CMK (cell line): ENCODE measurements at places on chromosomes 3 and 15.

DNA sequence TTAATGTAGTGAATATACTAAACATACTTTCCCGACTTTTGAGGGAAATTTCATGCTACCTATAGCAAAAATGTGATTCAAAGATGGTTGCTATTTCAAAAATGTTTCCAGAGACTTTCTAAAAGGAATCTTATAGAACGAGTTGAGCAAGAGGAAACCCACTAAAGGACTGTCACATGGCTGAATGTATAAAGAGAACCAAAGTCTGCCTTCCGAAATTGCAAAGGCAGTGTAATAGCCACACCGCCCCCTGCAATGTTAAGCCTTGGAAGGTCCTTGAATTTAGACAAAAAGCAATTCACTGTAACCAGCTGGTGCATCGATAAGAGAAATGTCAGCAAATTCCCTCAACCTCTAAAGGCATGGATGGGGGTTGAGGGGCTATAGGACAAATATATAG is 142.8 kb downstream of the CHL1 start:
- no peak for DNase-seq

DNA sequence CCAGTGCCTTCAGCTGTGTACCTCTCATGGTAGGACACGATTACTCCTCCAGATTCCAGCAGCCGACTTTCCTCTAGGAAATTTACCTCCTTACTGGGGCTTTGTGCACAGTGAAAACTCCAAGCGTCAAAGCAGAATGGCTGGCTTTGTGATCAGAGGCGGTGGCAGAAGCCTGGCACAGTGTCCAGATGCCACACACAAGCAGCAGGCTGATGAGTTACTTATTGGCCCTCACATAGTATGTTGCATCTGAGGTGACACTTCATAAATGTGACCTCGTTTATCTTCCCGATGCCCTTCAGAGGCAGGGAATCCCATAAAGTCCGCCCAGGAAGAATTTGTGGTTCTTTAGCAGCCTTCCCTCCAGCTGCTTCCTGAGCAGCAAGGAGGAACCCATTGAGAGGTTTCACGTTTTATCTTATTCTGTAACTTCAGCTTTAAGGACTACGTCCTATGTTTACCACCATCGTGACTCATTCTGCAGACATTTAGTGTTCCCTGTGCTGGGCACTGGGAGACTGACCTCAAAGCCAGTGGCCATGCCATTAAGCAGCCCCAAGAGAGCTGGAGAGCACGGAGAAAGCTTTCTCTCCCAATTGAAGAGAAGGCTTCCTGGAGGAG is 107.1 kb upstream of the C15orf61 start:
- DNase-seq = no peak

DNA sequence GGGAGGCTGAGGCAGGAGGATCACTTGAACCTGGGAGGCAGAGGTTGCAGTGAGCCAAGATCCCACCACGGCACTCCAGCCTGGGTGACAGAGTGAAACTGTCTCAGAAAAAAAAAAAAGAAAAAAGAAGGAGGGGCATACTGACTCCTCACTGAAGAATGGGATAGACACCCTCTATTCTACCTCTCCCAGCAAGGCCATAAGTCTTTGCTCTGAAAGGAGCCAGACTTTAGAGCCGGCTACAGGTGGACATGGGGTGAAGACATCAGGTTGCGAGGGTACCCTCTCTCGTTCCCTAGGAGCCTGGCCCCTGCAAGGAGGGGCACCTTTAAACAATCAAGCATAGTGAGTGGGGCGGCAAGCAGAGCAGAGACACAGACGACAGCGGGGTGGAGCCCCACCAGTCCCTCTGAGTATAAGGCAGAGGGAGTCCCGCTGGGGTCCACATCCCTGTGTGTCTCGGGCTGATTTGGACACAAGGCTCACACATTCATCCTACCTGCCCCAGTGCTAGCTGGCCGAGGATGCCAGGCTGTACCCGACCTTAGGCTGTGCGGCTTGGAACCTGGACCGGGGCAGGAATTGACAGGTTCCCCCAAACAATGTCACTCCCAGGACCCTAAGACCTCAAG is 1.1 kb downstream of the GRAMD2A start:
- DNase-seq = no peak

- no peak for DNase-seq
Measured at GRCh38 chr3:161631536-161631935, 134.9 kb downstream of the OTOL1 start.

DNA sequence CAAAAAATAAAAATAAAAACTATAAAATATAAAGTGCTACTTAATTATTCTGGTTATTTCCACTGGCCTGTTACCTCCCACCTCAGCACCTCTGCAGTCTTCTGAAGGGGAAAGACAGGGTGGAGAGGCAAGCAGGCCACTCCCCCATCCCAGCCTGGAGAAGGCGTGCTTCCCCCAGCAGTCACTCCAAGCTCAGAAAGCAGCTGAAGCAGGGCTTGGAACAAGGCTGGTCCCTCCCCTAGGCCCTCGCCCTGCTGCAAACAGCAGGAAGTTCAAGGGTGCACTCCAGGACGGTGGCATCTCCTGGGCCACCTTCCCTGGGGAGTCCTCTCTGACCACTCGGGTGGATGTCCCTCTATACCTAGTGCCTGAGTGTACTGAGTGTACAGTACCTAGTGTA is 21.4 kb downstream of the CACNA2D2 start:
- DNase-seq = no peak

DNA sequence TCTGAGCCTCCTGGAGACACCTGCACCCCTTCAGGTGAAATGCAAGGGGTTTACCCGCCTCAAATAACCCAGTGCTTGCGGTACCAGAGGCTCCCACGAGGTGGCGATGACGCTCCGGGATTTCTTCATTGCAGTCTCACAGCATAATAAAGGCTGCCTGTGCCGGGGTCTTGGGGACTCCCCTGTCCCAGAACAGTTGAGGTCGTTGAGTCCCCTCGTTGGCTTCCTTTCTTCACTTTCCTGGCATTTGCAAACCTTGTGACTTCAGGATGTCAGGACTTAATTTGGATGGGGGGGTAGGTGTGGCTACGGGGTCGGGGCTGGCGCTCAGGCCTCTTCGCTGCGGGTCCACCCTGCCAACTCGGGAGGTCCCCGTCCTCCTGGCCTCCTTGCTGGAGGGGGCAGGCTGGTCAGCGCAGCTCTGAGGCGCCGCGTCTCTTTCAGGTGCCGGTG is 1.3 kb downstream of the GNAT1 start:
- DNase-seq = no peak

DNA sequence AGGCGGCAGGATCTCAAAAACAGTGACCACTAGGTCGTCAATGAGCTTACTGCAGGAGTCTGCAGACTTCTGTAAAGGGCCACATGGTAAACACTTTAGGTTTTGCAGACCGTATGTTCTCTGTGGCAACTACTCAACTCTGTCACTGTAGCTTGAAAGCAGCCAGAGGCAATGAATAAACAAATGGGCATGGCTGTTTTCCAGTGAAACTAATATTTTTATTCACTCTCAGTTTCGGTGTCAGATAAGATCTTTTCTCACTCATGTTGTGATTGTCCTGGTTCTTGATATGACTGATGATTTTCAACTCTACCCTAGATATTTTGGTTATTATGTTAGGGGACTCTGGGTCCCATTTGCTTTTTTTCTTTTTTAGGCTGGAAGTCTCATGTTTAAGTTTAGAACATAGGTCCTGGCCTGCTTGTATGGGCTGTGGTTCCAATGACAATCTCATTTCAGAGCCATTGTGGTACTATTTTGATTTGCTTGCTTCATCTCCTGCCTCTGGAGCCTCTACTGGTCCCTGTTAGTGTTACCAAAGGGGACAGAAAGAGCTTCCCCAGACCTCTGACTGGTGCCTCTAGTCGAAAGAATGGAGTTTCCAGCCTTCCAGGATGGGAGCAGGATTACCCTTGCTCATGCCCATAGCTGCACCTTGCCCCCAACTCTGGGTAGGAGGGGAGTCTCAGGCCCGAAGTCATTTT is 222.0 kb downstream of the STT3B start:
- DNase-seq = no peak

DNA sequence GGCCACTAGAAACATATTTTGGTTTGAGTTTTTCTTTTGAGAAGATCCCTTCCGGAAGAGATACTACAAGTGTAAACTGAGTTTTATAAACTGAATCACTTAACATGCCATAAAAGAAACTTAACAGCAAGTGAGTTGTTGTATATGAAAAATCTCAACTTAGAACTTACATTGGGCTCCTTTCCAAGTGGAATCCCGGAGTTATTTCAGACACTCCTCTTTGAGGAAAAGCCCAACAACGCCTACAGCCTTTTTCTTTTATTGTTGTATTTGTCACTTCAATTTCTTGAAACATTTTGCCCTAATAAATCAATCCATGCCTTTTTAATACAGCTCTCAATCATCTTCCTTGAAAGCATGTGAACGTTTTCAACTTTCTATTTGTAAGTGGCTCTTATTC is 137.3 kb downstream of the FEZF2 start:
- DNase-seq = no peak

DNA sequence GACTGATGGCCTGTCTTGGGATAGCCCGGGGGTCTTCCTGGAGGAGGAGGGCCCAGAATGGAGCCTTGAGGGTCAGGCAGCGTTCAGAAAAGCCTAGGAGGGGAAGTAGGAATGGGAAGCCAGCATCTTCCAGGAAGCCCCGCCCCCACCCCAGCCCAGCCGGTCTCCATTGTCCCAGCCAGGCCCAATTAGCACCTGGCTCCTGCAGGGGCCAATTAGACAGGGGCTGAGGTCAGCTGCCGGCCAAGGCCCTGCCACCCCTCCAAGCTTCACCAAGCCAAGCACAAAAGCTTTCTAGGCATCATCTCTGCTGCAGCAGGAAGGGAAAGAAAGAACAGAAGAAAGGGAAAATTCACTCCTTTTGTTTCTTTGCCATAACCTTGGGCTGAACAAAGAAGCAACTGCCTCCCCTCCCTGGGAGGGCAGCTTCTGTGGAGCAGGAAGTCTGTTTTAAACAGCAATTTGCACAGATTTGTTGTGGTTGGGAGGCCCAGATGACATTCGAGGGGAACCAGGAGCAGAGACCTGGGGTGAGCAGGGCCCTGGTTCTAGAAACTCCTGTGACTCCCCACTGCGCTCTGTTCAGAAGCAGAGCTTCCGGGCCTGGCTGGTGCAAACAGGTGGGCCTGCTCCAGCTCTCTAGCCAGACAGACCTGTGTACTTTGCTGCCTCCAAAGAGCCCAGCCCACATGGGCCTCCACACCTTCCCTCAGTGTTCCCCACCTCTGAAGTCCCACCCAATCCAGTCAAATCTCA is 47.7 kb downstream of the CYP11A1 start:
- DNase-seq = no peak

- DNase-seq = no peak
Measured at GRCh38 chr15:63022663-63023062, 19.9 kb upstream of the TPM1 start.

- no peak for DNase-seq
Measured at GRCh38 chr15:51709031-51709430, 27.7 kb downstream of the SCG3 start.
